ENCODE measurements at places on chromosomes 5 and 9.

- DNase-seq = peak; percentile 67
Measured at GRCh38 chr5:74641735-74642542, 1.4 kb upstream of the ENC1 start.

DNA sequence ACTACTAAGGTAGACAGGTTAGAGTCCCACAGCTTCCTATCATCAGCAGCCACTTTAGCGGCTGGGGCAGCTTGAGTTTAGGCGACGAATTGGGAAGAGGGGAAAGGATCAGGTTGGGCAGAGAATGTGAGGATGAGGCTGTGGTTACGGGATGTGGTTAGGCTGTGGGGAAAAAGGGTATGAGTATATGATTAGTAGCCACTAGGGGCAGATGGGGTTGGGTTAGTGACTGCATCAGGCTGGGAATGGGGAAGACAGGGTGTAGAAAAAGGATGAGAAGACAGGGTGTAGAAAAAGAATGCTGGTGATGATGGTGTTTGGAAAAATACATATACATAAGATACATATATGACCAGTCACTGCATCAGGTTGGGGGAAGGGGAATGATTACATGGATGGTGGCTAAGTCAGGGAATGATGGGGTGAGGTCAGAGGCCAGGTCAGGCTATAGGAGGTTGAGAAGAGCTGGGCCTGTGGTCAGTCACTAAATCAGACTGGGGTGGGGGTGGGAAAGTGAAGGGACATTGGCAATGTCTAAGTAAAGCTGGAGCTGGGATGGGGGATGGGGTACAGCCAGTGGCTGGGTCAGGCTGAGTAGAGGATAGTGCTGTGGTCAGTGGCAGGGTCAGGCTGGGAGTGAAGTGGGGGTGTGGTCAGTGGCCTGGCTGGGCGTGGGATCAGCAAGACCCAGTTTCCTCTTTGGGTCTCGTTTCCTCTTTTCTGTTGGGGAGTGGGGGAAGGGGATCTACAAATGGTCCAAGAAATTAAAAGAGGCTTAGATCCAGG is 2.1 kb downstream of the TLN1 start:
- peak; percentile 72 for DNase-seq

- no peak for DNase-seq
Measured at GRCh38 chr9:4211806-4212205, 88.1 kb downstream of the GLIS3 start.

GRCh38 chr9:107779731-107780130 is 290.2 kb upstream of the KLF4 start:
- DNase-seq = no peak

- DNase-seq = peak; percentile 8
Measured at GRCh38 chr5:172754596-172755356, 16.2 kb downstream of the DUSP1 start.

- no peak for DNase-seq
Measured at GRCh38 chr5:113128641-113129330, 152.2 kb downstream of the DCP2 start.

GRCh38 chr5:158618256-158618655 is 481.5 kb downstream of the EBF1 start:
- DNase-seq = no peak

DNA sequence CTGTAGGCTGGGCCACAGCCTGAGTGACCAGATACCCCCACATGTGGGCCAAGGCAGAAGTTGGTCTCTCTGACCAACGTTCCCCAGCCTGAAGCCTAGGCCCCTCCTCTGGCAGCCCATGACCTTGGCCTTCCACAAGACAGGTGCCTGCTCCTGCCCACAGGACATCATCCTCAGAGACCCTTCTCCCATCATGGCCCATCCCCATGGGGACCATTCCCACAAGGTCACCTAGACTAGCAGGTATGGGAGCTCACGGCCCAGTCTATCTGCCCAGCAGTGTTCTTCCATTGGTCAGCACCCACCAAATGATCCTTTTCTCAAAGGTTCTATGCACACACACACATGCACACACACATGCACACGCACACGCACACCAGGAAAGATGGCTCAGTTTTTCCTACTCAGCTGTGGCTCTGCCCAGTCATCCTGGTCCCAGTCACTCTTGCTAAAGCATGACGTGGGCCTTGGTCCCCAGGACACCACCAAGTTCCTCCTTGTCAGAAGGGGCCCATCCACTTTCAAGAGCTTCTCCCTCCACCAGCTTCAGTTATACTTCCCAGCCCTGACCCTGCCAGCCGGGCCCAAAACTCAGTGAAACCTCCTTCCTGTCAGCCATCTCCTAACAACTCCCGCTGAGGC is 65.4 kb downstream of the PAX5 start:
- DNase-seq = no peak

GRCh38 chr9:107137495-107138202 is 145.4 kb upstream of the RAD23B start:
- DNase-seq = no peak

DNA sequence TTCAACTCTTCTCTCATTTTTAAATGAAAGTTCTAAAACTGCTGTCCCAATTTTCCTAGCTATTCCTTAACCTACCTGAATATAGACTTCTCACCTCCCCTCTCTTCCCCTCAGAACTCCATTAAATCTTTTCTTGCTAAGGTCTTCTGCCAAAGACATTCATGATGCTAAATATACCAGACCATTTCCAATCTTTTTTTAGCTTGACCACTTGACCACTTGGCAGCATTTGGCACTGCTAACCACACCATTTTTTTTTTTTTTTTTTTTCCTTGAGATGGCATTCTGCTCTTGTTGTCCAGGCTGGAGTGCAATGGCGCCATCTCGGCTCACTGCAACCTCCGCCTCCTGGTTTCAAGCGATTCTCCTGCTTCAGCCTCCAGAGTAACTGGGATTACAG is 3.6 kb upstream of the ZNF131 start:
- no peak for DNase-seq

- DNase-seq = peak; percentile 81
Measured at GRCh38 chr9:134540276-134541096, 101.1 kb upstream of the COL5A1 start.

DNA sequence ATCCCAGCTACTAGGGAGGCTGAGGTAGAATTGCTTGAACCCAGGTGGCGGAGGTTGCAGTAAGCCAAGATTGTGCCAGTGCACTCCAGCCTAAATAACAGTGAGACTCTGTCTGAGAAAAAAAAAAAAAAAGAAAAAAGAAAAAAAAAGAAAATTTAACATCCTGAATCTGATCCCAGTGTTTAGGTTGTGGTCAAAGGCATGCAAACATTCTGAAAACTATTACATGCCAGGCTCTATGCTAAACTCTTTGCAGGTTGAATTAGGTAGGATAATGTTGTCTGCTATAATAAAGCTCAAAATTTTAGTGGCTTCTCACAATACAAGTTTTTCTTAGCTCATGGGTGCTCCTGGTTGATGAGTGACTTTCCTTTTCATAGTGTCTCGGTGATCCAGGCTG is 367.4 kb downstream of the PSAT1 start:
- DNase-seq = no peak

GRCh38 chr5:80569961-80570786 is at the start of gene ANKRD34B:
TSS of gene ANKRD34B (minus strand) at chr5:80570280. CDS start at chr5:80560019, 10,261 bp downstream.
- DNase-seq = peak; percentile 36

DNA sequence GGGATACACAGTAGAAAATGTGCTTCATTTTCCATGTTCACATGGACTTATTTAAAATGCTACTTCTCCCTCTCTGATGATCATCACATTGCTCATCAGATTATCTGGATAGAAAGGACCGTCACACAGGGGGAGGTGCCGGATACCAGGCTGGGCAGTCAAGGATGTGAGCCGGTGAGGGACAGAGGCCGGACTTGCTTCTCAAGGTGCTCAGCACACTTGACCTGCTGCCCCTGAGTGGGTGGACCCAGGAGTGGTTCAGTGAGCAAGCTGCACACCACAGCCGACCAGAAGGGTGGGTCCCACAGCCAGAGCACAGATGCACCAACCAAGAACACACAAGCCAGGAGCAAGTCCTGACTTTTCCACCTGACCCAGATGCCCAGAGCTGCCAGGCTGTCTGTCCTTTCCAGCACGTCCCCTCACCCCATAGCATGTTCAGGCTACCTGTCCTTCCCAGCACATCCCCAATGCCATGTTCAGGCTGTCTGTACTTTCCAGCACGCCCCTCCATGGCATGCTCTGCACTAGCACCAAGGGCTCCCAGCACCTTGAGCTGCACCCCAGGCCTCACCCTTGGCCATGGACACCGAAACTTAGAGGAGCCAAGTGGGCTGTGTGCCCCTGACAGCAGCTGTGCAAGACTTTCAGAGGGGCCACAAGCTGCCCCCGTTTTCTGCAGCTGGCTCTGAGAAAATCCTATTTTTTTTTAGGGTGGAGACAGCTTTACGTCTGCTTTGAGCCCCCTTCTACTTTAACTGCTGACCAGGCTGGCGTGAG is 77.8 kb downstream of the SECISBP2 start:
- DNase-seq = no peak

- no peak for DNase-seq
Measured at GRCh38 chr5:83513491-83513890, 41.9 kb downstream of the VCAN start.

GRCh38 chr9:18507151-18507550 is 33.2 kb downstream of the ADAMTSL1 start:
- DNase-seq = no peak

DNA sequence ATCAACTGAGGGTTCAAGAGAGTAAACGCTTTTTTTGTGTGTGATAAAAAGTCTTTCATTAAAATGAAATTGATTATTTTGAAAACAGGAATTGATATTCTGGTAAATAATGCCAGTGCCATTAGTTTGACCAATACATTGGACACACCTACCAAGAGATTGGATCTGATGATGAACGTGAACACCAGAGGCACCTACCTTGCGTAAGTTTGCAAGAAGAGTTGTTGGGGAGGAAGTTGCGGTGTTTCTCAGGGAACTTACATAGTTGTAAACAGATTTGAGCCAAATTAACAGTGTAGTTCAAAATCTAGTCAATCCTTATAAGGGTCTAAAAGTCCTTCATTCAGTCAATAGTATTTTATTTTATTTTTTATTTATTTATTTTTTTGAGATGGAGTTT is 28.9 kb downstream of the HSDL2 start:
- no peak for DNase-seq

- DNase-seq = no peak
Measured at GRCh38 chr9:132880324-132880661, 1.6 kb downstream of the SPACA9 start.

DNA sequence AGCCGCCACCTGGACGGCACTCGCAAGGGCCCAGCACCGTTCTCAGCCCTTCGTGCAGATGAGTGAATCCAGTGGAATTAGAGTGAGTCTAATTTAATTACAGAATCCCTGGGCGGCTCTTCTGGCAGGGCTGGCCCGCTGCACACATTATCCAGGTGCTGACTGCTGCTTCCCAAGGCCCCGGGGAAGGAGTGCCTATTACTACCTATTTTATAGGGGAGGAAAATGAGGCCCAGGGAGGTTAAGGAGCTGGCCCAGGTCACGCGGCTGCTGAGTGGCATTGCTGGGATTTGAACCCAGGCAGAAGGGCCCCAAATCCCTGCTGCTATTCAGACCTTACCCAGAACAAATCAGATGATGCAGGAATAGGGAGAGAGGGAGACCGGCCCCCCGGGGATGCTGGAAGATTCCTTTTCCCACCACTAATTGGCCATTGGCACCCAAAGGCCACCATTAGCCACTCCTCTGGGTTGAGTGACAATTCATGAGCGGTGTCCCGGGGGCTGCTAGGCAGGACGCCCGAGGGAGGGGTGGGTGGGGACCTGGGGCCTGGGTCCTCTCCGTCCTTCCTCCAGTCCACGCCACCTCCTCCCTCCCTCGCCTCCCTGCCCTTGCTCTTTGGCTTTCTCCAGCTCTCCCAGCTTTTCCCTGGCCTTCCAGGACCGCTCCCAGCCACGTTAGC is 10.3 kb upstream of the QRFP start:
- no peak for DNase-seq

DNA sequence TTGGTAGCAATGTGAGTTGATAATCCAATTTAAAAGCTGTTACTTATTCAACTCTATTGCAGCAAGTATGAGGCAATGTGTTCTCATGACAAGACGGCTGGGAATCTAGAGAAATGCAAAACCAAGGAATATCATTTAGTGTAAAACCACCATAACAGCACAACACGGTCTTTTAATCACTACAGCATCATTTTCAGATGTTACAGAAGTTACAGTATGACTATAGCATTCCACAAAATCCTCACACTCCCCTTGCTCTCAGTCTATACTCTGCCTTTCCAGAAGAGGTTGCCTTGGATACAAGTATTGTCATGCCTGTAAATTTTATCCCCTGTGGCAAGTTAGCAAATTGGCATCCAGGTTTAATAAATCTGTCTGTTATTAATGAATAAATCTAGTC is 28.6 kb upstream of the TAS2R1 start:
- DNase-seq = no peak

- DNase-seq = no peak
Measured at GRCh38 chr5:72096602-72097188, 10.6 kb upstream of the MAP1B start.

DNA sequence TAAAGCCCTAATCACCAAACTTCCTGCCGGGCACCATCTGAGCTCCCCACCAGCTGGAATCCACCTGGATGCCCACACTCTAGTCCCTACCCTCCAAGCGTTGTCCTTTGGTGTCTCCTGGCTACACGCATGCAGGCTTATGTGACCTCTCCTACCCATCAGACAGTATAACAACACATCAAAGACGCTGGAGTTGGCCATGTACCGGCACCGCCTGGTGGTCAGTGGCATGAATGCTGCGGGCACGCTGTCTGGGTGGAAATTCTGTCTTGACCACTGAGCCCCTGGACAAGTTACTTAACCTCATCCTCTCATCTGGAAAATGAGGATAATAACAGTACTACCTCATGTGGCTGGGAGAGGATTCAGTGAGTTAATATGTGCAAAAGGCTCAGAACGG is 23.4 kb upstream of the CORO2A start:
- DNase-seq = no peak

DNA sequence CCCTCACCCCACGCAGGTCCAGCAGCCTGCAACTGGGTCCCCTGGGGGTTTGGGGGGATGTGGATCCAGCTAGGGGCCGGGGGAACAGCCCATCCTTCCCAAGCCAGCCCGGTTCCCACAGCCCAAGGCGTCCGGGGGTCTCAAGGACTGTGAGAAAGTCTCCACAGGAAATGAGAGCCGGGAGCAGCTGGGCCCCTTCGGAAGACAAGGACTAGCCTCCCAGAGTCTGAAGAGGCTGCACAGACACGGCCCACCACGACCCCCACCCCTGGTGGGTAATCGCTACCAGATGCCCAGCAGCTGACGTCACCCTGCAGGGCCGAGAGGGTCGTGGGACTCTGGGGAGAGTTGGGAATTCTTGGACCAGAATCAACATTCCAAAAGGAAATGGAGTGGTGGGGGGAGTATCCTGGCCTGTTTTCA is 10.5 kb downstream of the SH2D3C start:
- peak; percentile 66 for DNase-seq

DNA sequence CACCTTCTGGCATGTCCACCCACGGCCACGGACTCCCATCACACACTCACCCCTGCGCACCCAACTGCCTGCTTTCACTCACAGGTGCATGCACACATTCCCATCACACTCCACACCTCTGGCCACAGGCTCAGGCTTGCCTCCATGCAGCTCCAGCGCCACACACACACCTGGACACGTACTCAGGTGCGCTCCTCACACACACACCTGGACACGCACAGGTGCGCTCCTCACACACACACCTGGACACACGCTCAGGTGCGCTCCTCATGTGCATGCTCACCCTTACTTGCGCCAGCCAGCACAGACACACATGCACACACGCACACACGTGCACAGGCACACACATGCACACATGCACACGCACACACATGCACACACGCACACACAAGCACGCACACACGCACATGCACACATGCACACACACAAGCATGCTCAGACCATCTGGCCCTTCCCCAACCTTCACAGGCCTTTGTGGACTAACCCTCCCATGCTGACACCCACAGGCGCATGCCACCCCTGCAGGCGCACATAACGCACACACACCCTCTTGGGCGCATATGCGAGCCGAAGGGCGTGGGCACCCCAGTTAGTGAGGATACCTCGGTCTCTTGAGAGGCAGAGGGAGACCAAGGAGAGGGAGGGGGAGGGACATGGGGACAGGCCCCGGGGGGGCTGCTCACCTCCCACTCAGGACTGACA is 8.3 kb downstream of the GRIN1 start:
- DNase-seq = peak; percentile 25
